ENCODE measurements at places on chromosomes 2 and 18.

- no peak for DNase-seq
These were observed 100.0 kb downstream of the BIRC6 start for GRCh38 chr2:32456808-32457207.

DNA sequence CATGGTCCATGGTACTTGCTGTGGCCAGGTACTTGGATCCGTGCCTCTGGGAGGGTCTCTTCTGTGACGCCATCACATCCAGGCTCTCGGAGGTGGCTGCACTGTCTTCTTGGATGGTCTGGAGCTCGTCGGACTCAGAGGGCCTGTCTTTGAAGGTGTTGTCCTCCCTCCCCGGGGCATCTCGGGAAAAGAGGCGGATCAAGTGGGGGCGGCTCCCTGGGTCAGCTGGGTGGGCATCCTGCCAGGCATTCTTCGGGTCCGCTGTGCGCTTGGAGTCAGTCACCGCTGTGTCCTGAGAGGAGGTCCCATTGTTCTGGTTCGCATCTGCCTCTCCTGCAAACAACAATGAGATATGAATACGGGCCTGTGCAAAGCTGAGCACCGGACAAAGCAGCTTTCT lies 115.6 kb downstream of the MBP start:
- DNase-seq = no peak

GRCh38 chr2:47249157-47249900 lies 94.2 kb upstream of the STPG4 start:
- no peak for DNase-seq

- DNase-seq = no peak
These were observed 47.0 kb downstream of the NCKAP5 start for GRCh38 chr2:133521146-133521745.

GRCh38 chr2:111161971-111162370 lies 41.3 kb downstream of the BCL2L11 start:
- no peak for DNase-seq

DNA sequence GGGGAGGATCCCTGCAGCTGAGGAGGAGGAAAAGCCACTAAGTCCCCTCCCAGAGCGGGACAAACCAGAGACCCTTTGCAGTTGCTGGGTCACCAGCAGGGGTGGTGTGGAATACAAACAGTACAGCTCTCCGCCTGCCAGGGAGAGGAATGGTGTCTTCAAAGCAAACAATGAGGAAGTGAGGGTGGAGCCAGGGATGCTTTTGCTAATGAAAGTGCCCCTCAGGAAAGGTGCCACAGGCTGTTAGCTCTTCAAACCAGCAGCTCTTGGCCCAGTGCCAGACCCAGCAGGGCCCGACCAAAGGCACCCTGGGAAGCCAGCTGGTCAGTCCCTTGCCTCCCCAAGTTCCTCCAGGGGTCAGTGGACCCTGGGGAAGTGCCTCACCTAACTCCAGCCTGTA lies 102.8 kb downstream of the HIBCH start:
- DNase-seq = no peak

DNA sequence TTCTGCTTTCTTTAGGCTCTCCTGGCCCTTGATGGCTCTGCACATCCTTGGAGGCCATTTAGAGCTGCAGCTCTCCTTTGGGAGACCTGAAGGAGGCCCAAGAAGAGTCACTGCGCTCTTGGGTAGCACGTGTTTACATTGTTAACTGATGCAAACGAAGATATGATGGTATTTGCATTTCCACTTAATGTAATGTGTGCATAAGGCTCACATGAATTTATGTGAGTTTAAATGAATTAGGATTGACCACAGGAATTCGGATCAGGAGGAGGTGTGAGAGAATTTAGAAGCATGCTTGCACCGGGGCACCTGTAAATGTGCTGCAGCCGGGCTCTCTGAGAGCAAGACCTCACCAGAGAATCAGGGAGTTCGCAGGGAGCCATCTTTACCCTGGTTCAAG lies 7.5 kb downstream of the SH3RF3 start:
- no peak for DNase-seq

- no peak for DNase-seq
These were observed 41.6 kb upstream of the HK2 start for GRCh38 chr2:74792282-74792681.

DNA sequence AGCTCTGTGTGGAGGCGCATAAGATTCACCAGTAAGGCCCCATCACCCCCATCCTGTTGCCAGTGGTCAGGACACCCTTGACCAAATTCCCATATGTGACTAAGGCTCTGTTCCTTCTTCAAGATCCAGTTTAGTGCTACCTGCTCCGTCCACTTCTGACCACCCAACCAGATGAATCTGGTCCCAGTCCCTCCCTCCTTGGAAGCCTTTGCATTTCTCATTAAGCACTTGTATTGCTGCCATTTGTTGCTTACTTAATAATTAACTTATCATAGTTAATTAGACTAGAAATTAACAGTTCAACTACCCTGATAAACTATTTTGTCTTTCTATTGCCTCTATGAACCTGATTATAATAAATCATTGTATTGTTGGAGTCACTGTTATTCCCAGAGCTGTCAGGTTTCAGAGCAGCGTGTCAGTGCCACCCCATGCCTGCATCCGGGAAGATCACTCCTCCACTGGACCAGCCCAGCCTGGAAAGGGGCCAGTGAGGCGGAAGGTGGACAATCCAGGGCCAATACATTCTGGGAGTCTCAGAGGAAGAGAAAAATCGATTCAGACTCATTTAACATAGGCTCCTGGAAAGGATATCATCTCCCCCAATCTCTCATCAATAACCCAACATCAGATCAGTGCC lies 9.5 kb upstream of the NAT8 start:
- DNase-seq = no peak

DNA sequence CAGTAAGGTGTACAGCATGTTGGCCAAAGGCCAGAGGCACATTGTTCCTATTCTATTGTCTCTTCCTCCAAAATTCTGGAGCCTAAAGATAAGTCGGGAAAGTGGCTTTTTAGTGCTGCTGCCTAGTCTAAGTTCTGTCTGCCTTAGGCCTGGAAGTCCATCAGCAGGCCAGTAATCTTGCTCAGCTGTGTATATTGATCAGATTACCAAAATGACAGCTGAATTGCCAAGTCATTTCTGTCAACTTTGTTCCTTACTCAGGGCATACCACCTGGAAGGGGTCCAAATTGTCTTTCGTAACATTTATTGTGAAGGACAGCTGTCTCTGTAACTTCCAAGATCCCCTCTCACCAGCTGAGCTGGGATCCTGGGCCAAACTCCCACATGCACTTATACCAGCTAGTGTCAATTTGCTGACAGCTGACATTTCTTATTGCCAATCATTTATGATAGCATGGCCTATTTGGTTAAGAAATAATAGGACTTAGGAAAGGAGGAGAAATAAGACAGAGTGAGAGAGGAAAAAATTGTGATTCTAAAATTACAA lies 116.8 kb upstream of the FSHR start:
- no peak for DNase-seq

DNA sequence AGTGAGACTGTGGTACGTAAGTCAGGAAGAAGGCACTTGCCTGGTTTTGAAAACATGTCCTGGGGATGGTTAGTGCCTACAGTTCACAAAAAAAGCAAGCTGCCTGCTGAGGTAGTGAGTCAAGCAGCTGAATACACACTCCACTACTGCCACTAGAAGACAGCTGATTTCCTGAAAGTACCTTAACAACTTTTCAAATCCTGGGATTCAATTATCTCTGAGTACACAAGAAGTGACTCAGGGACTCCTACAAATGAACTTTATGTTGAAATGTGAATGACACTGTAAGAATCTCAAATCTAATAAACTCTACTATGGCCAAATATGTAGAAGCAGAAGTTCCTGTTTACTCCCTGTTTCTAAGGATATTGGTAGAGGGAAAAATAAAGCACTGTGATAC lies 58.0 kb upstream of the ARL5A start:
- no peak for DNase-seq

DNA sequence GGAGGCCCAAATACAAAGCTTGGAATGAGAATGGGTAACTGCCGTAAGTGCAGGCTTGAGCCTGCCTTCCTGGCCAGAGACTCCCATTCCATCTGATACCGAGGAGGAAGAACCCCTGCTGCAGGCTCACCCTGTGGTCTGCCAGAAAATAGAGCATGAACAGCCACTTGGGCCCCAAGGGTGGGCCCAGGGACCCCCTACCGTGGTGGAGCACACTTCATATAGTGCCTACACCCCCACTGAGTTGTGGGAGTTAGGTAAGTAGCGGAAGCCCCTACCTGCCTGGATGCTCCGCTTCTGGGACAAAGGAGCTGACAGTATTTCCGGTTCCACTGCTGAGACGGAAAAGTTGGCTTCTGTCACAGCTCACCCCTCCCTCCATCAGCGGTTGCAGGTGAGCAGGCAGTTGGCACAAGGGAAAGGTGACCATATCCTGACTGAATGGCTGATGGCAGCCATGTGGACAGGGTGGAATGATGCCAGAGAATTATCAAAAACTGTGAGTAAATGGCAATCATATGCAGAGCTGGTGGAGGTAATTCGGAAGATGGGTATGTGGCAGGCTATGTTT lies 11.5 kb upstream of the C2orf42 start:
- DNase-seq = no peak

DNA sequence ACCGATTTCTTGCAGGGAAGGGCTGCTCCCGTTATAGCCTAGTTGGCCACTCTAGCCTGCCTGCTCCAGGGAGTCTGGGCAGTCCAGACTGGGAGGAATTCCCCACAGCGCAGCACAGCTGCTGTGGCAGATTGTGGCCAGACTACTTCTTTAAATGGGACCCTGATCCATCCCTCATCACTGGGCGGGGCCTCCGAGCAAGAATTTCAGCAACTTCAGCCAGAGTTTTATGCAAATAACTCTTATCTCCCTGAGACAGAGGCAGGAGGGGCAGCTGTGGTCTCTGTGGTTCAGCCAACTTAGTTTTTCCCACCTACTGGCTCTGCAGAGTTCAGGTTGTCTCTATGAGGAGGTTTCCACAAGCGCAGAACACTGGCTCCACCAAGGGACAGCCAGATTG lies 1583.2 kb downstream of the SUCLG1 start:
- DNase-seq = no peak

DNA sequence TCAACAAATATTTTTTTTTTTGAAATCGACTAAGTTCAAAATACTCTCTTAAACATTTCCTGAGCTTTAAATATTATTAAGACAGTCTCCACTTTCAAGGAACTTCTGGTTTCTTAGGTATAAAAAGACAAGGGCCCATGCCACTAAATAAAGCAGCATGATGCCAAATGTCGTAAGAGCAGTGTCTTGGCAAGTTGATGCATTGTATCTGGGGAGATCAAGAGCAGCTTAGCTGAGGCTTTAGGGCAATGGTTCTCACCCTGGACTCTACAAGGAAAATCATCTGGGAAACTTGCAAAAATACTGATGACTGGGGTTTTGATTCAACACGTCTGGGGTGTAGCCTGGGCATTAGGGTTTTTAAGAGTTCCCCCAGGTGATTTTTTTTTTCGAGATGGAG lies 41.3 kb downstream of the COL4A3 start:
- no peak for DNase-seq

- no peak for DNase-seq
These were observed 151.7 kb upstream of the POU3F3 start for GRCh38 chr2:104702031-104702850.

DNA sequence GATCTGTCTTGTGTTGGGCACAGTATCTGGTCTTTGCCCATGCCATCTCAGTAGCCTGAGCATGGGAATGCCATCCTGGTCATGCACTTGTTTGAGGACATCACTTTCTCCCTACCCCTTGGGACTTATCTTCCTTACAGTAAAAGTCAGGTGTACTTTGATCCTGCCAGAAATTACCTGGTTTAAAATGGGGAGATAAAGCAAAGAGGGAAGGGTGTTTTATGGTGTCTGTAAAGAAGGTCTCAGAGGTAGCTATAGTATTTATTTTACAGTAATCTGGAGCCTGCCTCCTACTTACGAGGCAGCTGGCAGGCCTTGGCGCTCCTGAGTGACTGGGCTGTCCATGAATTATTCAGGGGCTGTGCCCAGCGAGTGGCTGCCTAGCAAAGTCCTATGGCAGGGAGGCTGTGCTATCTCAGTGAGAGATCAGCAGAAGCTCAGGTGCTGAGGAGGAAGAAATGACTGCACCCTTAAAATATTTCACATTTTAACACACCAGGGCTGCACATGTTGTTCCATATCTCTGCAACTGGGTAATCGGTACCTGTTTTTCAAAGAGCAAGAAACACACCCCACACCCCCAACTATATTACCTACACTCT lies 93.9 kb downstream of the SPTBN1 start:
- no peak for DNase-seq

- no peak for DNase-seq
These were observed 26.0 kb upstream of the IGFBP2 start for GRCh38 chr2:216607277-216607560.

- DNase-seq = no peak
These were observed 144.7 kb upstream of the PGAP1 start for GRCh38 chr2:197071213-197071612.

- DNase-seq = no peak
These were observed 20.7 kb downstream of the CCDC150 start for GRCh38 chr2:196660244-196660643.

DNA sequence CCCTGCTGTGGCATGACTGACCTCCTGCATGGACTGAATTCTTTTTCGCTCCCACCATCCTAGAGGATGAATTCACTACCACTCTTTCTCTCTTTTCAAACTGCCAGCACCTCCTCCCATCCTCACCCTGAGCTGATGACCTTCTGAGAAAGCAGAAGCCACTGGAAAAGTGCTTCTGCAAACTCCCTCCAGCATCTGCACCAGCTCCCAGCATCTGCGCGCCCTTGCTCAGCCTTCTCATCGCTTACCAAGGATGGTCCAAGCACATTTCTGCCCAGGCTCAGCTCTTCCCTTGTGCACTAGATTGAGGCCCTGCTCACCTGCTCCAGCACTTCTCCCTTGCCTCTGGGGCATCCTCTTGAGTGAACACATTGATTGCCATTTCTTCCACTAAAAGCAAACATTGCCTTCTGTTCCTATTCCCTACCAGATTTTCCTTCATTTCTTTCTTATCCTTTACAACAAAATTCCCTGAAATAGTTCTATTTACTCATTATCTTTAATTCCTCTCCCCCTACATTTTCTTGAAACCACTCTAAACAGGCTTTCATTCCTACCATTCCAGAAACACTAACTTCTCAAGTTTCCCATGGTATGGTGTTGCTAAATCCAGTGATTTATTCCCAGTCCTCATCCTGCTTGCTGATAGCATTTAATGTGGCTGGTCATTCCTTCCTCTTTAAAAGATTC lies 42.7 kb upstream of the IL1RL1 start:
- no peak for DNase-seq

DNA sequence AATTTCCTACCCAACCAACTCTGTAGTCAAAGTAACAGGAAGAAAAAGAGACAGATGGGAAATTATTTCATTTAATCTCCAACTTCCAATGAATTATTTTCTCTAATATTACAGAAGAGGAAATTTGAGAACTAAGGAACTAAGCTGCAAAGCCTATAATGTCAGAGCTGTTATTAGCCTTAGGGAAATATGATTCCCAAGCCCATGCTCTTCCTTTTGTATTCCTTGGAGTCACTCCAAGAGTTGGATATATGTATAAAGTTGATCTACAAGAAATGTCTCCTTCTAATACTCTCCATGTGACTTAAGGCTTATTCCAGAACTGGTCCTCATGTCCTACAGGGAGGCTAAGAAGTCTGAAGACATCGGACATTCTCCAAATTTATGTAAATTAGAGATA lies 31.6 kb upstream of the VWC2L start:
- no peak for DNase-seq

GRCh38 chr2:20213651-20214565 lies 11.0 kb downstream of the SDC1 start:
- no peak for DNase-seq

GRCh38 chr2:159684796-159685195 lies 27.5 kb upstream of the MARCHF7 start:
- DNase-seq = no peak

Measured in stimulated activated CD4-positive, alpha-beta T cell treated with anti-CD3 and anti-CD28 coated beads, TNF-alpha, amount 100 ng/mL, for 1 hour (primary cell).